ENCODE measurements at places on chromosomes 6 and 20.

GRCh38 chr20:50094522-50094921 lies 18.4 kb downstream of the UBE2V1 start:
- no peak for DNase-seq

DNA sequence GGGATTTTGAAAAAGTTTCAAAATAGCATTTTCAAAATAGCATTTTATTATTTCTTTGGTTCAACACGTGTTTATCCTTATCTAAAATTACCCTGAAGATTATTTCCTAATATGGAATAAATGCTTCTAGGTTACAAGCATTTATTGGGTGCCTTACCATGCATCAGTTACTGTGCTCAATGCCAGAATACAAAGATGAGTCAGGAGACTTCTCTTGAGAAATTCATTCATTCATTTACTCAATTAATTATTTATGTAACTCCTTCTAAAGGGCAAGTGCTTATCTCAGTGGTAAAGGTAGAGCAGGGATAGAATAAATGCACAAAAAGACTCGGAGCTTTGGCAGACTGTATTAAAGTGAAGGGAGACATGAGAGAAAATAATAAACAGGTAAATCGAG lies 150.1 kb upstream of the PDE7B start:
- DNase-seq: no peak

DNA sequence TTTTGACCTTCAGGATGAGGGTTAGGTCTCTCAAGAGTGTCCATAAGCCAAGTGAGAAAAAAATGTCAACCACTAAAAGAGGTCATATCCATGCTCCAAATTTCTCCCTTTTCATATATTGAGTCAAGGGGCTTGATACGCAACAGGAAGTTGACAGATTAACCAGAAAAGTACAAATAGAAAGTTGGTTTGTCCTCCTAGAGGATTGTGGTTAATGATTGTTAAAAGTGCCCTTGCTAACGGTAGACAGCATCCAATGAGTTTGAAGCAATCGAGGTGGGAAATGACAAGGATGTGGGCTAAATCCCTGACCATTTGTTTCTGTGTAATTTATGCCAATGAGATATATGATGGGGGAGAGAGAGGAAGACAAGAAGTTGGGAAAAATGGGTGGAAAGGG lies 18.1 kb upstream of the HBS1L start:
- DNase-seq: no peak

DNA sequence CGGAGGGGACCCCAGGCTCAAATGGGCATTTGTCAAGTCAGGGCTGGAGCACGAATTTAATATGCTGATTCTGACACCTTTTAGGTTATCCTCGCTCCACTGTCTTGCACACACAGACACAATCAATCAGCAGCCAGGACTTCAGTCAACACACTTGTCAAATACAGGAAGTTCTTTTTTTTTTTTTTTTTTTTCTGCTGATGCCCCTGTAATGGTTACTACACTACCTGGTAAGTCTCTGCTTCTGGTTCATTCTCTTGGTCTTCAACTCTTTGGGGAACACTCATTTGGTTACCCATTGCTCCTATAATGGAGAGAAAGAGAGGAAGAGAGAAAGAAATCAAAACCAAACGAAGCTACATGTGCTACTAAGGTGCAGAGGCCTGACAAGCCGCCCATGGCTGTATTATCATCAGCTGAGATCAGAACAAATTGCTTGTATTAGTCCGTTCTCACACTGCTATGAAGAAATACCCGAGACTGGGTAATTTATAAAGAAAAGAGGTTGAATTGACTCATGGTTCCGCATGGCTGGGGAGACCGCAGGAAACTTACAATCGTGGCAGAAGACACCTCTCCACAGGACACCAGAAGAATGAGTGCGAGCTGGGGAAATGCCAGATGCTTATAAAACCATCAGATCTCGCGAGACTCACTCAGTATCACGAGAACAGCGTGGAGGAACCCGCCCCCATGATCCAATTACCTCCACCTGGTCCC lies 11.8 kb downstream of the BCAS1 start:
- no peak for DNase-seq

- DNase-seq: no peak
These were observed 45.0 kb upstream of the TRIM26 start for GRCh38 chr6:30258204-30258603.

GRCh38 chr6:15504581-15505350 lies 158.1 kb downstream of the DTNBP1 start:
- no peak for DNase-seq

DNA sequence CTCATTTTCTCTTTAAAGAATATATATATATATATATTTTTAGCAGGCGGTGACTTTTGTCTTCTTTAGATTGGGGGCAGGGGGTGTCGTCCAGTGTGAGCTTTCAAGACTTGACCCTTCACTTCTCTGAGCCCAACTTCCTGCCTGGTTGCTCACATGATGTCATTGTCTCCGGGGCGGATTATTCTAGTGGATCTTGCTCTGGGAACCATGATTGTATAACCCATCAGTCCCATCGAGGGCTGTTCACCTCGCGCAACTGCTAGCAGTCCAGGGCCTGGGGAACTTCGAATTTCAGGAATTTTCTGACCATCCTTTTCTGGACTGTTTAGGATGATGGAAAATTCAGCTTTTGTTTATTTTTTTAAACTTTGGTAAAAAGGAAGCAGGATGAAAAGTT lies 1.0 kb downstream of the IGF2R start:
- no peak for DNase-seq

DNA sequence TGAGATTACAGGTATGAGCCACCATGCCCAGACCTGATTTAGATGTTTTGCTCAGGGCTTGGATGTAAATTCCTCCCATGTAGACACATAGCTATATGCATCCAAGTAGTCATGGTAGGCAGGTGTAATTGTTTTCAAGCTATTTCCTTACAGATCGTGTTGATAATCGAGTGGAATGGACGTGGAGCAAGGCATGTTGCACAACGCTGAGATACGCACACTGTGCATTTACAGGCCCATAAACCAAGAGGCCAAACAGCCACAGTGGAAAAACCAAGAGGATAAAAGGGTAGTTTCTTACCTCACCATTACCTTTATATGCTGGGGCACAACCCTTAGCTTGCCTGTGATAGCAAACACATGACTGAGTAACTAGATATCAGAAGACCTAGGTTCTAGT lies 51.0 kb upstream of the ADGRF1 start:
- no peak for DNase-seq

GRCh38 chr6:15608396-15608795 lies 54.4 kb downstream of the DTNBP1 start:
- DNase-seq: no peak

DNA sequence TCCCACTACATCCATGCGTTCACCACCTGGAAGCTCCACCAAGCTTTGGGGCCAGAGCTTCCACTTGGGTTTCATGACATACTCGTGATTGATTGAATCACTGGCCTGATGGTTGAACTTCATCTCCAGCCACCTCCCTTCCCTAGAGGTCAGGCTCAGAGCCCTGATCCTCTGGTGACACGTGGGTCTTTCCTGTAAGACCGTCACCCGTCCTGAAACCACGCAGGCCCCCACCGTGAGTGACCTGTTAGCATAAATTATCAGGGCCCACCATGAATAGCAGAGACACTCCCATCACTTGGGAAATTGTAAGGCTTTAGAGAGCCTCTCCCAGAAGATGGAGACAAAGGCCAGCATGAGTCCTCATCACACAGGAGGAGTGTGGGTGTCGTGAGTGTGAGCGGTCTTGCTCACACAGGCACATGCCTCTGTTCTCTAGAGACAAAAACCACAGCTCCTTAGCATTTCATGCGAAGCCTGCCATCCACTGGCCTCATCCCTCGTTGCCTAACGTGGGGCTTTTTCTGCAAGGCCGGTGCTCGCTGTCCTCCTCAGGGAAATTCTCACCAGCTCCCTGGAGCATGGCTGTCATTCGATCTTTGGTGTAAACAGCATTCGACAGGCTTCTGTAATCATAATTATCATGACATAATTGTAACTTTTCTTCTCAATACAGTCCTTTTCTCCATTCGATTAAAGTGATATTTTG lies 65.1 kb upstream of the DUSP22 start:
- no peak for DNase-seq

DNA sequence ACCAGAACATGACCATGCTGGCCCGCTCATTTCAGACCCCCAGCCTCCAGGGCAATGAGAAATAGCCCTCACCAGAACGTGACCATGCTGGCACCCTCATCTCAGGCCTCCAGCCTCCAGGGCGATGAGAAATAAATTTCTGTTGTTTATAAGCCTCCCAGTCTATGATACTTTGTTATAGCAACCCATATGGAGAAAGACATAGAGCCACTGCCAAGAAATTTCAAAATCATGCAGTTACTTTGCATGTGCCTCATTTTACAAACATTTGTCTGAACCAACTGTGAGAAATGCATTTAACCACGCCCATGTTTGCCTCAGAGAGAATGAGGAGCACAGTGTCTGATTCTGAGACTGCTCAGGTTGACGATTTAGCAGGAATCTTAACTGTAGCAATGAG lies 15.5 kb downstream of the CYP39A1 start:
- DNase-seq: no peak

- no peak for DNase-seq
These were observed 154.1 kb upstream of the MYLIP start for GRCh38 chr6:15974817-15975216.

GRCh38 chr6:156719720-156720563 lies 57.2 kb upstream of the ARID1B start:
- peak; percentile 87 for DNase-seq

GRCh38 chr20:5864873-5865587 lies 85.3 kb downstream of the TRMT6 start:
- no peak for DNase-seq

GRCh38 chr6:139373154-139373927 lies 1.1 kb downstream of the CITED2 start:
- peak; percentile 64 for DNase-seq

DNA sequence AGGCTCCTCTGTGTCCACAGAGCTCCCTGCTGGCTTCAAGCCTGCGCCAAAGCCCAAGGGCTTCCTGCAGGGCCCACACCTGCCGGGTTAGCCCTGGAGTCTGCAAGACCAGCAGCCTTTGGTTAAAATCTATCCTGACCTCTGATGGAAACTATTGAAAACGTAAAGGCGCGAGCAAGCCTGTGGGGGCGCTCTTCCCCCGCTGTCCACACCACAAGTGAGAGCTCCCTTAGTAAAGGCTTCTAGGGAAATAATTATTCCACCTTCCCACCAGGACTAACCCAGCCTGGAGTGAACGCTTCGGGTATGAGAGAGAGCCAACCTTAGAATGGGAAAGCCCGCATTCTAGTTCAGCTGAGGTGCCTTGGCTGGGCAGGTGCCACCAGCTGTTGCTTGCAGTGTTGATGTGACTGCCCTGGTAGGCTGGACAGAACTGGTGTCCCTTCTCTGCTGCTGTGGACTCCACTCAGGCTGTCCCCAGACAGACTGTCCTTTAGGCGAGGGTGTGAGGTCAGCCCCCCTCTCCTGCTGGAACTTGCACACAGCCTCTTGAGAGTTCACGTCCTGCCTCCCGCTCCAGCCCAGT lies 68.7 kb downstream of the SYTL3 start:
- no peak for DNase-seq

GRCh38 chr6:40336940-40337760 lies 250.0 kb downstream of the LRFN2 start:
- DNase-seq: no peak

- DNase-seq: no peak
These were observed 20.5 kb downstream of the FOXF2 start for GRCh38 chr6:1409774-1410465.

DNA sequence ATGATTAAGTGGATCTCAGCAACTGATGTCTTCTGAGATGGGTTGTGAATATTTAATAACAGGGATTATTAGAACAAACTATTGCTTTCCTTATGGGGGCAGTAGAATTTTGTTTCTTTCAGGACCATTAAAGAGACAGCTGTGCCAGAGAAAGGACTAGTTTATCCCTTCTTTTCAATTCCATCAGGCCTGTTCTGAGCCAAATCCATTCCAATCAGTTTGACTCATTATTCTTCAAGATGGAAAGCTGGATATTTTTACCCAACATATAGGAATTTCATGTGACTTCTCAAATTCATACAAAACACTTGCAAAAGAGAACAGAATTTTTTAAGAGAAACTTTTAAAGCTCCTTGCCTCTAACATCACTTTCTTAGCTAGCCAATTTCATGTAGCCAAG lies 722.0 kb upstream of the FLRT3 start:
- no peak for DNase-seq

- no peak for DNase-seq
These were observed 40.1 kb upstream of the DYNLRB1 start for GRCh38 chr20:34475979-34476736.

DNA sequence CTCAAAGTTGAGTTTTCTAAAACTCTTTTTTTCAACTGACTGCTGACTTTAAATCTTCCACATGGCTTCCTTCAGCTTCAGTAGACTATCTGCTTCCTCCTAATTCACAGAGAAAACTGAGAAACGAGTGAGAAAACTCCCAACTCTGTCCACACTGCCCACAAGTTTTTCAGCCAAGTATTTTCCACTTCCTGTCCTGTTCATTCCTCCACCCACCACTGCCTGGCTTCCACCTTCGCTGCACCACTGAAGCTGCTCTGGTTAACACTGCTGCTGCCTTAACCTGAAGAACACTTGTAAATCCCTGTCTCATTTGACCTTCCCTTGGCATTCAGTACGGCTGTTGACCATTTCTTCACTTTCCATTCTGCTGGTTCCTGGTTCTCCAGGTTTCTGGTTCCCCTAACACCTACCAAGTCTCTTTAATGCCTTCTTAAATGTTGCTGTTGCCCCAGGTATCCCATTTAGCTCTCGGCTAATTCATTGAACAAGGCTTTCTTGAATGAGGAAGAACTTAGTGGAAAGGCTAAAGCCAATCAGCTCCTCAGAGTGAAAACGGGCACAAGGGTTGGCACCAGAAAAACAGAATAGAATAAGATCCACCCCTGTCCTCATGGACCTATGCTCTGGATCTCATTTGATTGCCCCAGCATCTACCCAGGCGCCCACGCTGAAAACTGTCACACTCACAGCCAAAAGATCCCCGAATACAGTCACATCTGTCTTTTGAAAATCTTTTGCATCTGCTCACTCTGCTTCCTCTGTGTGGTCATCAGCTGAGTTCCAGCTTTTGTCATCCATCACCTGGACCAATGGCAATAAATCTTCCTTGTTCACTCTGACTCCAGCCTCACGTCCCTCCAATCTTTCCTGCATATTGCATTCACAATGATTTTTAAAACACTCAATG lies 104.4 kb upstream of the TAB2 start:
- DNase-seq: peak; percentile 76

GRCh38 chr6:131949620-131949908 lies 1.6 kb downstream of the CCN2 start:
- no peak for DNase-seq

DNA sequence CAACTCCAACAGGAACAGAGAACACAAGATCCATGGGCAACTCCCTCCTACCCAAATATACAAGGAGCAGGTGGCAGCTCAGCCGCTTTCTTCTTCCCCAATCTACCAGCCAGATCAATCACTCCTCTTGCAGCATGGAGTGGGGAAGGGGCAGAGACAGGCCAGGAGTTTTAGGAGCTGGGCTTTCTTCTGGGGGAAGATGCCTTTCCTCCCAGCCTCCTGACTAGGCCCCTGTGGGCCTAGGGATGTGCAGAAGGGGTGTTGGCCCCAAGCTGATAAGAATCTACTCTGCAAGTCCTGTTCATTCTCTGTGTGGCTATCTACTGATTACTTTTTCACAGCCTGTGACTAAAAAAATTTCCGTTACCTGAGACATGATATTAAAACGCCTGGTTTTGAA lies 189.0 kb downstream of the BCAS1 start:
- DNase-seq: no peak

Data from bone marrow (tissue), 2 donors.